Ecto neural progenitor cell (in vitro differentiated cells): ENCODE measurements at places on chromosomes 4 and X.
A peak's percentile ranks its signal among the peaks of the same experiment; 100 is the strongest.

GRCh38 chrX:48938721-48939425, 18.5 kb downstream of the OTUD5 start:
- DNase-seq = no peak

DNA sequence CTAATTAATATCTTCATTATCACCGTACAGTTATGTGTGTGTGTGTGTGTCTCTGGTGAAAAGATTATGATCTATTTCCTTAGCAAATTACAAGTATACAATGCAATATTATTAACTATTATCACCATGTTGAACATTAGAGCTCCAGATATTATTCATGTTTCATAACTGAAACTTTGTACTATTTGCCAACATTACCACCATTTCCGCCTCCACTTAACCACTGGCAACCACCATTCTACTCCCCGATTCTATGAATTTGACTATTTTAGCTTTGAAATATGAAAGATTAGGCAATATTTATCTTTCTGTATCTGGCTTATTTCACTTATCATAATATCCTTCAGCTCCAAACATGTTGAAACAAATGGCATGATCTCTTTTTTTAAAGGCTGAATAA, 717.9 kb downstream of the ARAP2 start:
- DNase-seq = no peak

- no peak for DNase-seq
Observed at GRCh38 chr4:74504212-74504611, 59.3 kb downstream of the AREG start.

DNA sequence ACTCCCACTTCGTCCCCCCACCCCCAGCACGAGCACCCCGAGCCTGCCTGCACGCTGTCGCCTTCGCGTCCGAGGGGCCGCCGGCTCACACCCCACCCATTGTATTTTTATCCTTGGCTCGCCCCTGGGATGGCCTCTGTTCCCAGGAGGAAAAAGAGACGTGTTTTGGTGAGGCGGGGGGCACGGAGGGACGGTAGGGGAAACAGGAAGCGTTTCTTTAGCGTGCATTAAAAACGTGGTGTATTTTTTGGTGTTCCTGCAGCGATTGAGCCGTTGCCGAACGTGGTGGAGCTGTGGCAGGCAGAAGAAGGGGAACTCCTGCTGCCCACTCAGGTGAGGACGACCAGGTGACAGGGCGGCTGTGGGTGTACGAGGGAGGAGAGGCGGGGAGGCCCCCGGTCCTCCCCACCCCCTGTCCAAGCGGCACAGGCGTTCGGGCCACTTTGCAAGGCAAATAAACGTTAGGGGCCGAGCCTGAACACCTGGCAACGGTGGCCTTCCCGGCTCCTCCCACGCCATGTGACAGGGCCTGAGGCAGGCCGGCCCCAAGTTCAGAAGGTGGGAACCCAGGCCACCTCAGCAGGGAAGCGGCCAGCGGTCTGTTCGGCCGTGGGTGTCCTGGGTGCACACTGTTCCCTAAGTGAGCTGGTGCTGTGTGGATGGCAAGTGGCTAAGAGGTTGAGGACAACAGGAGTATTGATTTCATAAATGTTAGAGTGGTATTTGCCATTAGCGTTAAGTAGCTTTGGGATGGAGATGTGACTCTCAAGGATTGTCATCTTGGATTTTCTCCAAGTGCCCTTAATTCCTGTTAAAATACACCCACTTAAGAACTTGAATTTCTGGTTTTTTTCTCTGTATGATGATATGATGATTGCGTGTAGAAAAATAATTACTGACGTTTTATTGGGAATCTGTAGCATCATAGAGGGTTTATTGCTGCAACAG, 1.1 kb downstream of the TMEM131L start:
- DNase-seq = no peak

GRCh38 chrX:130211415-130212186, 39.8 kb downstream of the RAB33A start:
- no peak for DNase-seq

- no peak for DNase-seq
Observed at GRCh38 chr4:8295471-8295870, 25.9 kb downstream of the HTRA3 start.

DNA sequence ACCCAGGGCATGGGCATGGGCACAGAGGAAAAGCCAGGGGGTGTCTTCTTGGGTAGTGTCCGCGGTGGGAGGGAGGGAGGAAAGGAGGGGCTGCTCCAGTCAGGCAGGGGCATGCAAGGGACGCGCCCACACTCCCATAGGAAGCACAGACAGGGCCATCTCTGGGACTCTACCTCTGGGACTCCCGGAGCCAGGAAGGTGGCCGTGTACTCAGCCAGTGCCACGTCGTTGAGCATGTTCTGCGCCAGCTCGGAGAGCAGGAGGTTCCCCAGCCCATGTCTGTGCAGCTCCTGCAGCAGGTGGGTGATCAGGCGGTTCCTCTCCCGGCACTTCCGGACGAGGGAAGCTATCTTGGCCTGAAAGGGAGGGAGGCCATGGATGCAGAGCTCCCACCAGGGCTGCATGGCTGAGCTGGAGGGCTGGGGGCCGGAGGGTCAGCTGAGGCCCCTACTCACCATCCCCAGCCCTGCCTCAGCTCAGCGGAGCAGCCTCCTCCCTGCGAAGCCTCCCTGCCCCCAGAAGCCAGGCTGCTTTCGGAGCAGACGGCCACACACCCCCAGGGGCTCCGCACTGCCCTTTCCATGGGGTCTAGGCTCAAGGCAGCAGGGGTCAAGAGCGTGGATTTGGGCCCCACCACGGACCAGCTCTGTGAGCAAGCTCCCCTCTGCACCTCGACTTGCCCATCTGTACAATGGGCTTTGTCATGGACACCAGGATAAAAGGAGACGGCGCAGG, 44.6 kb downstream of the C4orf50 start:
- peak; percentile 34 for DNase-seq

- no peak for DNase-seq
Observed at GRCh38 chr4:84894621-84895020, 71.9 kb downstream of the WDFY3 start.

DNA sequence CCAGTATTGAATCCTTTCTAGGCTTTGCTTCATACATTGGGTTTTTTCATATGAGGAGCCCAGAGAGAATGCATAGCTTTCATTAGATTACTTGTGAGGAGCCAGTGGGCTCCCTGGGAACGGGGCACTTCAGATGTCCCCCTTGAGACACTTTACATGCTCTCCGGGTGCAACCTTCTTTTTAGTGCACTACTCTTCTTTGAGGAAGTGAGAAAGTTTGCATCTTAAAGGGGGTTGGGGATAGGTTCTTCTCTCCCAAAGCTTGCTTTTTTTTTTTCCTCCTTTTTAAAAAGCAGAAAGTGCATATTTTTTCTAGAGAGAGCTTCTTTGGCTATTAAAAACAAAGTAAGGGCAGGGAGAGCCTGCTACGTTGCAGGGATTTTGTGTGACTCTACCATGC, 4.3 kb downstream of the HADH start:
- no peak for DNase-seq

- no peak for DNase-seq
Observed at GRCh38 chrX:11893933-11894710, 136.1 kb downstream of the MSL3 start.

DNA sequence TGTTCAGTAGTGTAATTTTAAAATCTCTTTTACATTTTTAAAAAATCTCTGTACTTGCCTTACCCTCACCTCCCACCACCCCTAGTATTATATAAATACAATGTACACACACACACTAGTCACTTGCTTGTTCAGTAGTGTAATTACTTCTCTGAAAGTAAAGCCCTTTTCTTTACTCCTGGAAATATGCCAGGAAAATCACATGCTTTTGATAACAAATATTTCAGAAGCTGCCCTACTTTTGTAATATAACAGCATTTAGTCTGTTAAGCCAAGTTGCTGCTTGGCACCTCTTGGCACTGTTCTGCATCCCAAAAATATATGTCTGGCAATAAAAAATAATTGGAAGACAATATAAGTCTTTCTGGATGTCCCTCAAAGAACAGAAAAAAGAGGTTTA, 172.8 kb upstream of the APOOL start:
- DNase-seq = no peak

- no peak for DNase-seq
Observed at GRCh38 chrX:131675596-131676194, 131.8 kb downstream of the OR13H1 start.

DNA sequence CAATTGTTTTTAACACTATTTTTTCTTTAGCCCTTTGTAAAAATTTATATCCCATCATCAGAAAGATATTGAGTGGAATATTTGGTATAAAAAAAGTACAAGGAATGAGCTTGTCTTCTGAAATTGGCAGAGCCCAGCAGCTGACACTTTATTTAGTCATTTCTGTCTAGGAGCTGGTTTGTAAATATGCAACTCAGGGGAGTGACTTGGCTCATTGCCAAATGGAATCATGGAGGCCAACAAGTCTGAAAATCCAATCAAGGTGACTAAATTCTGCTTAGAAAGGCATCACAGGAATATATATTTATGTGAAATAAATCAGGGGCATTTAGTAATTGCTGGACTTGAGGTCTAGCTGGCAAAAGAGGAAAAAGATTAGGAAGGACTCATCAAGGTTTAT, 74.4 kb downstream of the OTC start:
- no peak for DNase-seq

GRCh38 chr4:7132249-7132648, 60.1 kb upstream of the SORCS2 start:
- no peak for DNase-seq

GRCh38 chr4:5852523-5853202, 40.2 kb downstream of the CRMP1 start:
- no peak for DNase-seq

DNA sequence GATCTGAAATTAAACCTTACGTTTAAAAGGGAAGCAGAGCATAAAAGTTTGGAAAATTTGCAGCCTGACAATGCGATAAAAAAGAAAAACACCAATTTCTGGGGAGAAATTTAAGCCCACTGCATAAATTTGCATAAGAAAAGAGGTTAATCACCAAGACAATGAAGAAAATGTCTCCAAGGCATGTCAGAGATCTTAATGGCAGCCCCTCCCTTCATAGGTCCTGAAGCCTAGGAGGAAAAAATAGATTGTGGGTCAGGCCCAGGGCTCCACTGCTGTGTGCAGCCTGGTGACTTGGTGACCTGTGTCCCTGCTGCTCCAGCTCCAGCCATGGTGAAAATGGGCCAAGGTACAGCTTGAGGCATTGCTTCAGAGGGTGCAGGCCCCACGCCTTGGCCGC, 264.0 kb upstream of the CT83 start:
- DNase-seq = no peak

- no peak for DNase-seq
Observed at GRCh38 chr4:8168832-8169598, 10.4 kb upstream of the ABLIM2 start.

- no peak for DNase-seq
Observed at GRCh38 chr4:85492336-85492735, 17.4 kb downstream of the ARHGAP24 start.

- peak; percentile 56 for DNase-seq
Observed at GRCh38 chrX:19121898-19122640, at the start of gene ADGRG2. TSS of gene ADGRG2 (minus strand) at chrX:19122468. CDS start at chrX:19068834, 53,634 bp downstream.

- DNase-seq = no peak
Observed at GRCh38 chr4:86261636-86262035, 98.2 kb downstream of the MAPK10 start.

DNA sequence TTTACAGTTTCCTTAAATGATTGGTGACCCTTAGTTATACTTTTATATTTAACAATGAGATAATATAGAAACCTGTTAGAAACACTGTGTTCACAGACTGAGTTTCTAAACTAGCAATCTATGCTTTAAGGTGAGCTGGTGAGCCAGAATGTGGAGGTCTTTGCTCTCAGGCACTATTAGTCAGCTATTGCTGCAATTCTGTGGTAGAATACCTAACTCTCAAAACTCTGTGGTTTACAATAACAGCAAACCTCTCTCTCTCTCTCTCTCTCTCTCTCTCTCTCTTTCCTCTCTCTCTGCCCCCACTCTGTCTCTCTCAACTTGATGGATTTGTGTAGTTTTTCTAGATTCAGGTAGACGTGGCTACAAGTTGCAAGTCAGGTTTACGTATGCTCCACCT, 17.6 kb upstream of the LCORL start:
- no peak for DNase-seq

- no peak for DNase-seq
Observed at GRCh38 chrX:20656721-20657120, 390.0 kb upstream of the RPS6KA3 start.

GRCh38 chr4:185269286-185269685, 59.9 kb downstream of the SNX25 start:
- no peak for DNase-seq

DNA sequence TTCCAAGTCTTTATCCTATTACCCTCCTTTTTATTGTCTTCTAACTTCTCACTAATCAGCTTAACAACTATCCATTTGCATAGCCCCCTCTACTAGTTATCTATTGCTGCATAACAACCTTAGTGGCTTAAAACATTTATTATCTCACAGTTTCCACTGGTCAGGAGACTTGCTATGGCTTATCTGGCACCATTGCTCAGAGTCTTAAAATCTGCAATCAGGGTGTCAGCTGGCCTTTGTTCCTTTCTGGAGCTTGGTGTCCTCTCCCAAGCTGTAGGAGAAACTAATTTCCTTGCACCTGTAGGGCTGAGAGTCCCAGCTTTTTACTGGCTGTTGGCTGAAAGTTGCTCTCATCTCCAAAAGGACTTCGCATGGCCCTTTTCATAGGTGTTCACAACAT, 137.0 kb upstream of the SMIM31 start:
- DNase-seq = no peak

DNA sequence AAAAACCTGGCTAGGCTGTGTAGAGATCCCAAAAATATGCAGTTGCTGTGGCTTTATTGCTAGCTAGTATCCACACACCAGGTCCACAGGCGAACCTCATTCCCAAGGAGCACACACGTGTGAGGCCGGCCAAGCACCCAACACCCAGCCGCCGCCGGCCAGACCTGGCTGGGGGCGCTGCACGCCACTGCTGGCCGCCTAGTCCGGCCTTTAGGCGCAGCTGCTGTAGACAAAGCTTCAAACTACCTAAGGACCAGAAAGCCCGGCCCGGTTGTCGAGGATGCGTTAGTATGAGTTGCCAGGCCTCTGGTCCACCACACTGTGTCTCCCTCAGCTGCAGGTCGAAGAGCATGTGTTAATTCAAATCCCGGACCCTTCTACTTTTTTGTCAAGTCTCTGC, 3.1 kb downstream of the POU3F4 start:
- DNase-seq = peak; percentile 56

GRCh38 chr4:152943672-152944071, 7.5 kb downstream of the FHDC1 start:
- DNase-seq = no peak

GRCh38 chrX:147912093-147912801, 528 bp downstream of the FMR1 start:
- peak; percentile 56 for DNase-seq

DNA sequence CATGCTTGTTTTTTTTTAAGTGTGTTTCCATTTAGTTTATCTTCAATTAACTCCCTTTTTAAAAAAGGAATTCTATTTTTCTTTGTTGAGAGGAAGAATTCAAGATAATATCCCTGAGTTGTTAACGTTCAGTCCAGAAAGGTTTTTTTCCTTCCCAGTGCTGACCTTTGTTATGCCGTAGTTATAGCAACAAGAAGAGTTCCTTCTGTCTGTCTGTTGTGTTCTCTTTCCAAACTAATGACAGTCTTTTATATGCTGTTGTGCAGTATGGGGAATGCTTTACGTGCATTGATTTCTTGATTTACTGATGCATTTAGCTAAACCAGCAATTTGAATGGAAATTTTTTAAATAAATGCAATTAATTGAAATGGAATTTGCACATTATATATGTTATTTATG, 6.6 kb upstream of the CXXC4 start:
- no peak for DNase-seq

- no peak for DNase-seq
Observed at GRCh38 chr4:112813790-112814189, 176.8 kb downstream of the LARP7 start.
